Stimulated activated CD8-positive, alpha-beta memory T cell treated with anti-CD3 and anti-CD28 coated beads, Interleukin-4, amount 100 ng/mL, for 1 hour (primary cell): ENCODE measurements at places on chromosomes 6 and 20.

- no peak for DNase-seq
Observed at GRCh38 chr20:62068997-62069396, 3.3 kb upstream of the TAF4 start.

GRCh38 chr6:122887941-122888340 lies 98.9 kb downstream of the SMPDL3A start:
- DNase-seq, result no peak

DNA sequence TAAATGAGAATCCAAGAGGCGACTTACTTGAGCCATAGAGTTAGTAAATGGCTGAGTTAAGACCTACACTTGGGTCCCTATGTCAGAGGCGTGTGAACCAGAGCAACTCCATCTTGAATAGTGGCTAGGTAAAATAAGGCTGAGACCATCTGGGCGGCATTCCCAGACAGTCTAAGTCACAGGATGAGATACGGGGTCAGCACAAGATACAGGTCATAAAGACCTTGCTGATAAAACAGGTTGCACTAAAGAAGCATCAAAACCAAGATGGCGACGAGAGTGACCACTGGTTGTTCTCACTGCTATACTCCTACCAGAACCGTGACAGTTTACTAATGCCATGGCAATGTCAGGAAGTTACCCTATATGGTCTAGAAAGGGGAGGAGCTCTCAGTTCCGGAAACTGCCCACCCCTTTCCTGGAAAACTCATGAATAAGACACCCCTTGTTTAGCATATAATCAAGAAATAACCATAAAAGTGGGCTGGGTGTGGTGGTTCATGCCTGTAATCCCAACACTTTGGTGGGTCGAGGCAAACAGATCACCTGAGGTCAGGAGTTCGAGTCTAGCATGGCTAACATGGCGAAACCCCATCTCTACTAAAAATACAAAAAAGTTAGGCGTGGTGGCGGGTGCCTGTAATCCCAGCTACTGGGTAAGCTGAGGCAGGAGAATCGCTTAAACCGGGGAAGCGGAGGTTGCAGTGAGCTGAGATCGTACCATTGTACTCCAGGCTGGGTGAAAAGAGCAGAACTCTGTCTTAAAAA lies 43.9 kb upstream of the EEF1A1 start:
- no peak for DNase-seq

- no peak for DNase-seq
Observed at GRCh38 chr20:1203630-1204029, 376 bp downstream of the C20orf202 start.

- DNase-seq, result no peak
Observed at GRCh38 chr20:35121186-35121585, 25.9 kb downstream of the EDEM2 start.

DNA sequence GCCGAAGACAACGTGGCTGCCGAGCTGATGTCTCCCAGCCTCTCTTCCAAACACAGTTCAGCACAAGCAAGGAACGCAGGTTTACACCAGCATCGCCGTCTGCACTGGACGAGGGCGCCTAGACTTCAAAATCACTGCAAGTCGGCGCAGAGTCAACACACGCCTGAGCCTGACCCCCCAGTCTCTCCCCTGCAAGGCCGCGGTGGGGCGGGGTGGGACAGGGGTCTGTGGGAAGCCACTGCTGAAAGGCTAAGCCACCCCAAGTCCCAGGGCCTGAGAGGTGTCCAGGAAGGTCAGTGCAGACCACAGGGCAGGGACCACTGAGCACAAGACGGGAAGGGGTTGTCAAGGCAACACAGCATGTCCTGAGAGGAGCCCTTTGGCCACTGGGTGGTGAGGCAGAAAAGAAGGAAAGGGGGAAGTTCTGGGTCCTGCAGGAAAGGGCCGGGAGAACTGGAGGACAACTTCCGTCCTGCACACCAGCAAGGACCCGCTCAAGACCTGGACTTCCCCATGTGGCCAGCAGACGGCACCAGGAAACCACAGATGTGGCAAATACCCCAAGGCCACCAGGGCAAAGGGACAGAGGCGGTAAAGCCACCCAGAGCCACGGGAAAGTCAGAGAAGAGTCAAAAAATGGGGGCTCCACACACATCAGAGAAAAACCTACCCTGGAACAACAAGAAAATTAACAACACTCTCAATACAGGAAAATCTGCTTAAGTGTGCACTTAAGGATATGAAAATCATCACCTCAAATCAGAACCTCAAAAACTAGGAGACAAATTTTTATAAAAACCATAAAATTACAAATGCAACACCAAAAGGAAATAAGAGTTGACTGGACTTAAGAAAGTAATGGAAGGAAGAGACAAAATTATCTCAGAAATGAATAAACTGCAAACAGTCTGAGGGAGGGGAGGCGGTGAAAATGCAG lies 84.8 kb downstream of the TAF4 start:
- no peak for DNase-seq

- DNase-seq, result no peak
Observed at GRCh38 chr6:81938991-81939732, 186.7 kb upstream of the TENT5A start.

GRCh38 chr20:31676609-31676989 lies 38.9 kb downstream of the COX4I2 start:
- no peak for DNase-seq

DNA sequence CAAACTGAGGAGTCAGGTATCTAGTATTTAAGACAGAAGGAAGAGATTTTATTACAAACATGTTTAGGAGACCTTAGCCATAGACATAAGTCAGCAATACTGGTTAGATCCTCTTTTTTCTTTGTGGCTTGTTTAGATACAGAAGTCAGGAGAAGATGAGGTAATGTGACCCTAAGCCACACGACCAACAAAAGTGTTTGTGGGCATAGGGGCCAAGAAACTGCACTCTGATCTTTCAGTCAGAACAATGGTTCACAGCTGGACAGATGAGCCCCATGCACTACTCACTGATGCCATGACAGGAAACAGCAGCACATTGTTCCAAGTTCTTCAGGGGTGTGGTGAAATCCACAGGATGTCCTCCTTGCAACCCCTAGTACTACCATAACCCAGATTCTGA lies 238.5 kb upstream of the RAB32 start:
- DNase-seq, result no peak

GRCh38 chr6:124546601-124547000 lies 415.6 kb upstream of the RNF217 start:
- no peak for DNase-seq

DNA sequence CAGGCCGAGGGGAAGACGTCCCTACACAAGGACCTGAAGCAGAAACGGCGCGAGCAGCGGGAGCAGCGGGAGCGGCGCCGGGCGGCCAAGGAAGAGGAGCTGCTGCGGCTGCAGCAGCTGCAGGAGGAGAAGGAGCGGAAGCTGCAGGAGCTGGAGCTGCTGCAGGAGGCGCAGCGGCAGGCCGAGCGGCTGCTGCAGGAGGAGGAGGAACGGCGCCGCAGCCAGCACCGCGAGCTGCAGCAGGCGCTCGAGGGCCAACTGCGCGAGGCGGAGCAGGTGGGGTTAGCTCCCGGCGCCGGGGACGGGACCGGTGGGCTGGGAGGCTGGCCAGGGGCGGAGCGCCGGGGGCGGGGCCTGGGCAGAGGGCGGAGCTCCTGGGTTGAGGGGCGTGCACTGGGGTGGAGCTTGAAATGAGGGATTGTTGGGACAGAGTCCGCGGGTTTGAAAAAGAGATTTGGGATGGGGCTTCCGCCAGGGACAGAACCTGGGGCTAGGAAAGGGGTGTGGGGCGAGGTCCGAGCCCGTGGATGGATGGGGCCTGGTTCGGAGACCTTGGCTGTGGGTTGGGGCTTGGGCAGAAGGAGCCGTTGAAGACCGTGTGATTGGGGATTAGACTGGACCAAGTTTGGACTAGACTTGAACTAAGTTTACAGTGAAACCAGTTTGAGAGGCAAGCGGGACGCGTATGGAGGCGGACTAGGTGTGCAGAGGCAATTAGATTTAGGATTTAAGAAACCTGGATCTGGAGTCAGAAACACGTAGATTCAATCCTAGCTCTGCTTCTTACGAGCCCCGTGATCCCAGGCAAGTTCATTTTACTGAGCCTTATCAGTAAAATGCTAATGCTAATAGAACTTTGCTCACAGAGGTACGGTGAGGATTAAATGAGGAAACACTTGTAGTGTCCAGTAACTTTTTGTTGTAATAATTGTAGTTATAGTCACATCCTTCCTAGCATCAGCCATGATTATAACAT lies 20.9 kb downstream of the DEF6 start:
- DNase-seq, result no peak

DNA sequence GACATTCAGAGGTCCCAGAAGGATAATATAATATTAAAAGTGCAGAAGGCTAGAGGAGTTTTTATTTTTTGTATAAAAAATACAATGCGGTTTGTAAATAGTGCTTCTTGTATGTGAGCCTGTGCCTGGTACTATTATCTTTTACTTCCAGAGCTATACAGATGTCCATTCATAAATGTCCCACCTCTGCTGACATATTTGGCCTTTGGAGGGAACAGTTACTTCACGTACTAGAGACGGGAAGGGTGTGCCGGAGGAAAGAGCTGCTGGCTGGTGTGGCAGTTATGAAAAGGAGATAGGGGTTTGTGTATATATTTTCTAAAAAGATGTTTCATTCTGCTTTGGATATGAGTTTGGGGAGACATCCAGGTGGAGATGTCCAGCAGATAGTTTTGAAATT lies 8.8 kb downstream of the CD109 start:
- DNase-seq, result no peak

- DNase-seq, result no peak
Observed at GRCh38 chr6:42556462-42556861, 7.4 kb upstream of the UBR2 start.

DNA sequence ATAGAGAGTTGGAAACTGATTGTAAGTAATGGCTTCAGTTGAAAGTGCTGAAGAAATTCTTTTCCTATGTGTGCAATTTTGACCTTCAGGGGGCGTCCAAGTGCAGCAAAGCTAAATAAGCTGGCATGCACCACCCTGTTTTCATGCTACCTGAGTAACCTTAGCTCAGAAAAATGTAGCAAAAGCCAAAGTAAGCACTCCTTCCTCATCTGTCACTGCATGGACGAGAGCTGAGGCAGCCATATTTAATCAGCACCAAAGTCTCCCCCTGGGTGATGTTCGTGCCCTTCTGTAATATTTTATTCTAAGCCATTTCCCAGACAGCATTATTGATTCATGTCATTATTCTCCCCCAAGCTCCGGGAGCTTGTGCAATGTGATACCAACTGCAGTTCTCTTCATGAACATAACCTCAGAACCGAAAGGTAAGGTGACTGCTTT lies 123.1 kb downstream of the RPS12 start:
- DNase-seq, result no peak

DNA sequence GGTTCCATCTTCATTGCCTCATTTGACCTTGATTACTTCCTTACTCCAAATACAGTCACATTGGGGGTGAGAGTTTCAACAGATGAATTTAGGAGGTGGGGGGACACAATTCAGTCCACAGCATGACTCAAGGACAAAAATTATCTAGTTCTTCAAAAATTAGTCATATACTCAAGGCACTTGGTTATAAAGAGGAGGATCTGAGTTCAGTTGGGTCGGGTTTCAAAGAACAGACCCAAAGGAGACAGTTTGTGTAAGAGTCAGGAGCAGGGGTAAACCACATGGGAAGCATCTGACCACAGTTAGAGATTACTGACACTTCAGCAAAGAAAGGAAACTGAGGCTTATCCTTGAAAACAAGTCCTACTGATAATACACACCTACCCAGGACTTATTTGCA lies 138.0 kb downstream of the TBC1D7 start:
- DNase-seq, result no peak

GRCh38 chr6:24385536-24386269 lies 17.0 kb upstream of the MRS2 start:
- no peak for DNase-seq

- DNase-seq, result no peak
Observed at GRCh38 chr6:76992553-76992952, 470.7 kb downstream of the HTR1B start.

- no peak for DNase-seq
Observed at GRCh38 chr20:44138867-44139266, 48.1 kb downstream of the JPH2 start.

DNA sequence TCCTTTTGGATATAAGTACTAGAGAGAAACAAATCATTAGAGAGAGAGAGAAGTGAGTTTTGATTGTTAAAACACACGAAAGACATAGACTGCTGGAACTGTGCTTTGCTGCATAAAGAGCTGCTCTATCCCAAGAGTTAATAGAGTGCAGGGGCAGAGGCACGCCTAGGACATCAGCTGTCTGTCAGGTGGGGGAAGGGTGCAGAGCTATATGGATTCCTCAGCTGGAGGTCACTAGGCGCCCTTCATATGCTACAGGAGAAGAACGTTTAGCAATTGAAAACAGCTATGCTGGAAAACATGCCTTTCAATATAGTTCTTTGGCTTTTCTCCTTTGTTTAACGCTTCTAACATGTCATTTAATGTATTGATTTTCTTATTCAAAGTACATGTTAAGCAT lies 169.0 kb upstream of the MCHR2 start:
- DNase-seq, result no peak

DNA sequence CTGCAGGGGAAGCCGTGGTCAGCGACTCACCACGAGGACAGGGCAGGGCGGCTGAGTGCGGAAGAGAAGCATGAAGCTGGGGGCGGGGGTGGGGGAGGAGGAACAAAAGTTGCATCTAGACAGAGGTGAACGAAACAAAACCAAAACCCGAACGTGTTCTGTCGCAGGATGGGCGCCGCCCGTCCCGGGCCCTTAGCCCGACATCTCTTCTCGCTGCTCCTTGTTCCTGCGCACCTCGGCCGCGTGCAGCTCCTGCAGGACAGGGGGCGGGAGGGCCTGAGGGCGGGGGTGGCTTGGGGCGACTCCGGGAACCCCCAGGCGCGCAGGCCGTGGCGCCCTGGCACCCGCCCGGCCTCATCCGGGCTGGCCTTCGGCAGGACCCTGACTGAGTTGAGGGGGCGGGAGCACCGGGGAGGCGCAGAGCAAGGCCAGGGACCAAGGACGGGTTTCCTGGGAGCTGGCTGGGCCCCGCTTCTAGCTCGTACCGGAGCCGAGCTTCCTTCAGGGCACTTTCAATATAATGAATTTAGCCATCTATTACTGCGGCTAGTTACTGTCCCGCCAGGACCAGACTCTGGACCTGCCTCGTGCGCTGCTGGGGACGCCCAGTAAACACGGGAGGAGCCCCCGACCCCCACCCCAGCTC lies 12.0 kb downstream of the STMN3 start:
- DNase-seq, result no peak

DNA sequence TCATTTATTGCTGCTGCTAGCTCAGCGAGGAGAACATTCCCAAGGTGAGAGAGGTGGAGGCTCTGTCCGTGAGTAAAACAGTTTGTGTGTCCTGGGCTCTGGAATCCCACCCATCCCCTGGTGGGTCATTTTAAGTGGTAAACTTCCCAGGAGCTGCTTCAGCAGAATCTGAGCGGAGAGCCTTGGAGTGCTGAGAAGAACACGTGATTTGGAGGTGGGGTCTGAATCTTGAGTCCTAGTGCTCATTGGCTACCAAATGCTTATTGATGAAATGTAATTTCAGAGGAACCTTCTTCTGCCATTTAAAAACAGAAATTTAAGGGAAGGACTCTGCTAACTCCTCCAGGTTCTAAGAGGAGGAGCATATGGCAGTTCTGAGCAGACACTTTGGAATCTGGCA lies 132.4 kb downstream of the CDH26 start:
- no peak for DNase-seq

DNA sequence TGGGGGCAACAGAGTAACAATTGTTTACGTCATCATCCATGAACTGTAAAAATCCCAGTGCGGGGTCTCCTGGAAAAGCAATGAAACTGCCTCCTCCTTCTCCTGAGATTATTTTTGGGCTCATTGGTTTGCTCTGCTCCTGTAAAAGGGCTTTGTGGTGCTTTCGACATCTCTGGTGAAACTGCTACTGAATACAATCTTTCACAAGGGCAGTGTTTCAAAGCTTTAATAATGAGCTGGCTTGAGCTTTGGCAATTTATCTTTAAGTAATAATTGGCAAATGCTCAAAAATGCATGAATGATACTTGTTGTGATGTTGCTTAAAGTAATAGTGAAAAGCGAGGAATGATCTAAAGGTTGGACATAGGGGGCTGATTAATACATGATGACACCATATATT lies 43.5 kb upstream of the ENPP1 start:
- no peak for DNase-seq
